ENCODE measurements at places on chromosomes 5 and 9.

GRCh38 chr5:82058710-82059109 is 86.9 kb downstream of the ATG10 start:
- DNase-seq = peak; percentile 47

- DNase-seq = no peak
Measured at GRCh38 chr5:173496129-173496882, 120.1 kb downstream of the BOD1 start.

DNA sequence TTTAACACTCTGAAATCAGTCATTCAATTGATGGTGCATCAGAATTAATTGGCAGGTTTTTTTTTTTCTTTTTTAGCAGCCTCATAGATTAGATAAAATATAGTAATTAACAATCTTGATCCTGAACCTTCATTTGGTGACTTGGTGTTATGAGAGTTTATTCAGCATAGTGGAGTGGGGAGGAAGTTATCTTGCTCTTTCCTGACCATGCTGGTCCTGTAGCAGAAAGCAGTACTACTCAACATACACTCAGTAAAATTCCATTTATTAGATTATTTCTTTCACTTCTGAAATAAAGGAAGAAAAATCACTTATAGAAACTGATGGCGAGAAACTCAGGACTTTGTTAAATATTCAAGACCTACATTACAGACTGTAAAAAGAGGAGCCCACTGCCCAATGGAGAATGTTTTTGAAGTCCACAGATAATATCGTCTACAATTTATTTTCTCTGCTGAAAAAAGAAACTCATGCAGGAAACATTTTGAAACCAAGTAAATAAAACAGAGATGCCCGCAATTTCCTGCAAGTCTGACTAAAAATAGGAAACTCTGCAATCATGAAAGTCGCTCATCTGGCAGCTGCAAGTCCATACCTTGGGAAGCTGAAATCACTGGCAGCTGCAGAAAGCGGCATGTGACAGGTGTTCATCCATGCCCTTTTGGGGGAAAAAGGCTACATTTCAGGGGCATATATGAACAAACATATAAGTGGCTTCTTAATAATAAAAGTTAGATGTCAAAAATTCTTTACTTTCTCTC is 233.2 kb upstream of the RFX3 start:
- DNase-seq = no peak

GRCh38 chr9:21591221-21592062 is 109.3 kb upstream of the IFNE start:
- DNase-seq = peak; percentile 95

GRCh38 chr9:30075451-30076199 is 2308.8 kb upstream of the ACO1 start:
- DNase-seq = no peak

- peak; percentile 41 for DNase-seq
Measured at GRCh38 chr5:40490464-40491111, 189.1 kb upstream of the PTGER4 start.

GRCh38 chr9:96553070-96553469 is 66.6 kb downstream of the CDC14B start:
- DNase-seq = peak; percentile 41

GRCh38 chr9:84642553-84643141 is 26.9 kb upstream of the NTRK2 start:
- DNase-seq = peak; percentile 14

DNA sequence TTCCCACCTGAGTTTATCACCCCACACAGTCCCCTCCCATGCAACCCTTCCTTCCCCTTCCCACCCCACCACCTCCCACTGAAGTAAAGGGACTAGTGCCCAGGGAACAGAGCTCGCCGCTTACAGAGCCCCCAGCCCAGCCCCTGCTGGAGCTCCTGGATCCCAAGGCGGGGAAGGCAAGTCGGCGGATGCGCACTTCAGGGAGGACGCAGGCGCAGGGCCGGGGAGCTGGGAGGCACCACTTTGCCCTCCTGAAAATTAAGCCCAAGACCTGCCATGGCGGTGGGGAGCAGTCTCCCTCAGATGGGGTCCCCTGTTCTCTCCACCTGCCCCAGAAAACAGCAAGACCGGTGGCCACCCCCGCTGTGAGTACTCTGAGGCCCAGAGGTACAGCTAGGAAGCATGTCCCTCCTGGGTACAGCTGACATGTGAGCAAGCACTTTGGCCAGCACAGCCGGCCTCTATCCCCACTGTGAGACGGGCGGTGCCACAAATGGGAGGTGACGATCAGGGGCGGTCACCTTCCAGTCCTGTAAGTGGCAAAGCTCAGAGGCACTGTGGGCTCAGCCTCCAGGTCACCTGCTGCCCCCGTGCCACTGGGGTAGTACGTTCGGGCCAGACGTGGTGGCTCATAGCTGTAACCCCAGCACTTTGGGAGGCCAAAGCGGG is 45.9 kb downstream of the COL23A1 start:
- no peak for DNase-seq

GRCh38 chr5:138748630-138749081 is 4.6 kb upstream of the CTNNA1 start:
- DNase-seq = no peak

DNA sequence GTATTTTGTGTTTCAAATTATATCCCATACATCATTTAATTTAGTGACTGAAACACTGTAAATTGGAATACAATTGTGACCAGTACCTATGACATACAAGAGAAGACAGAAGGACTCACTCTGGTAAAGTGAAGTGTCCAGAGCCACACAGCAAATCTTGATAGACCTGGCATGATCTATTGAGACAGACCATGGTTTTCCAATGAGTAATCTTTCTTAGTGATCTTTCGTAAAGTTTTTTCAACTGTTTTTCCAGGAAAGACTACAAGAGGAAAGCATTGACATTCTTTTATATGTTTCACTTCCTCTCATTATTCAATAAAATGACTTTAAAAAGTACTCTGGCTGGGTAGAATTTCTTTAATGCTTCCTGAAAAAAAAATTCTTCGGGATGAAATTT is 43.3 kb upstream of the ALDH1A1 start:
- DNase-seq = no peak

DNA sequence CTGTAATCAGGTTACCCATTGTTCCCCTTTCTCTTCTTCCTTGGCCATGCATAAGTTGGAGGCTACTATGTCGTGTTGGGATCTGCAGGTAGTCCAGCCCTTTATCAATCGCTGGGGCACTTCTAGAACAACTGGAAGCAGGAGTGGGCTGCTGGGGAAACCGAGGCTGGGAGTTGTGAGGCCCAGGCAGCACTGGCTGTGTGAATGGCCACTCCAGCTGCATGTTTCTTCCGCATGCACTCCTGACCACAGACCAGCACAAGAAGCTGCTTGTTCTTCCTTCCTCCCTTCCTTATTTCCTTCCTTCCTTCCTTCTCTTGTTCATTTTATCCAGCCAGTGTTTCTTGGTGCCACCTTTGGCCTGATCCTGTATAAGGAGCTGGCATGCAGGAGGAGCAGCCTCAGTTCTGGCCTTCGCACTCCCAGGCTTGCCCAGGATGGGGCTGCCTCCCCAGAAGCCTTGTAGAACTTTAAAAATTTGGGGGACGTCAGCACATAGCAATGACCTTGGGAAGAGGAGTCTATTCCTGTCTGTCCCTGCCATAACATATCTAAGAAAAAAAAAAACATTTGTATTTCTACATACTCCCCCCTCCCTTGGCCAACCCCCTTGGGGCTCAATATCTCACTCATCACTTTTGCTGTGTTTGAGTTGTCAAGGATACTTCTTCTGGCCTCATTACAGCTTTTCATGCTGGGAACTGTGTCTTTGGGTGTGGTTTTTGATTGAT is 20.8 kb upstream of the CXCL14 start:
- DNase-seq = no peak

DNA sequence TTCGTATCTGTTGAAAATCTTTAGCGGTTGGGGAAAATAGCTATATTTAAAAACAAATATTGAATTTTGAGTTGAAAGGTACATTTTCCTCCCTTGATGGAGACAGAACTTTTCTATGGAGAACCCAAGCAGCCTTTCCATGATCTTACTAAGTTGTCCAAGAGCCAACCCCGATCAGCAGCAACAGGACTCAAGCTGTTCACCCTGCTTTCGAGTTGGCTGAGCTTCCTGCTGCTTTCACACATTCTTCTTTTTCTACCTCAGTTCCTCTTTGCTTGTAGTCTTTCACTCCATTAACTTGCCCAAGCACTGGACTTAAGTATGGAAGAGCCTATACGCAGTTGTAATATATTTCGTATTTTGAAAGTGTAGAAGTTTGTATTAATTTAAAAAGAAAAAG is 59.4 kb downstream of the IL6ST start:
- no peak for DNase-seq

- no peak for DNase-seq
Measured at GRCh38 chr5:125261505-125262250, 515.2 kb upstream of the ZNF608 start.

DNA sequence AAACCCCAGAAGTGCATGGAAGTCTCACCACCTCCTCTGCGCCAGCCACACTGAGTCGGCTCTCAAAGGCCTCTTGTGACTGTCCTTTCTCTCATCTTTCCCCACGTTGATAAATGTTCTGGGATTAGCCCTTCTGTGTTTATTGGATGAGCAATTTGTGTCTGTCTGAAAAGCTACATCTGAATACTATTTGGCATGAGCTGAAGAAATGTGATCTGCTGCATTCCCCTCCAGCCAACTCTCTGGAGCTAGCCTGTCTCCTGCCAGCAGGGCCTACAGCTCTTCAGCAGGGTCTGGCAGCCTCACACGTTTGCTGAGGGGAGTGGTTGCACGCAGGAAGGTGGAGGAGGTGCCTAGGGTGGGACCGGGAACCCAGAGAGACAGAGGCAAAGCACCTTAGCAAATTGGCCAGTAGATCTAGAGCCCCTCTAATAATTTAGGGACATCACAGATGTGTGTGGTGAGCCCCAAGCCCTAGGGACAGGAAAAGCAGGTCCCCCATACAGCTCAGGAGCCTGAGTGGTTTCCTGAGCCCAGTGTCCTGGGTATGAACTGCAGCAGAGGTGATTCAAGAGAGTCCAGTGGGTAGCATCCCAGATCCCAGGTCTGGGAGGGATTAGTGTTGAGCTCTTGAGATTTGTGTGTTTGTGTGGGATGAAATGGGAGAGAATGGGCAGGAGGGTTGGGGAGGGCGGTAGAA is 20.5 kb upstream of the B4GALT1 start:
- peak; percentile 61 for DNase-seq

GRCh38 chr9:22423566-22423965 is 23.1 kb upstream of the DMRTA1 start:
- DNase-seq = no peak

- DNase-seq = no peak
Measured at GRCh38 chr5:179416114-179416822, 71.0 kb upstream of the ADAMTS2 start.

DNA sequence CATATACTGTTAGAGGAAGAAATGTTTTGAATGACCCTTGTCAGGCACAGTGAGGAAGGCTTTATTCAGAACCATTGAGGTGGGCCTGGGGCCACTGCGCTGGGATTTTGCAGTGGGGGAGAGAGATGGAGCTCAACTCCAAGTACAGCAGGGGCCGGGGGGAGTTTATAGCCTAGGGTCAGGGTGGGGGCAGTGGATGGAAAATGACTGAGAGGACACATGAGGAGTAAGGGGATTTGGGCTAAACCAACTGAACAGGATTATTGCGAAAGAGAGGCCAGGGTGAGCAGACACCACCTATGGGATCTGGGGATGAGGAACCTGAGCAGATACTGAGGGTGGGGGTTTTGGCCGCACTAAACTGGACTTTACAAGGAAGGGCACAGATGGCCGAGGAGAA is 6.3 kb downstream of the CEP72 start:
- no peak for DNase-seq

DNA sequence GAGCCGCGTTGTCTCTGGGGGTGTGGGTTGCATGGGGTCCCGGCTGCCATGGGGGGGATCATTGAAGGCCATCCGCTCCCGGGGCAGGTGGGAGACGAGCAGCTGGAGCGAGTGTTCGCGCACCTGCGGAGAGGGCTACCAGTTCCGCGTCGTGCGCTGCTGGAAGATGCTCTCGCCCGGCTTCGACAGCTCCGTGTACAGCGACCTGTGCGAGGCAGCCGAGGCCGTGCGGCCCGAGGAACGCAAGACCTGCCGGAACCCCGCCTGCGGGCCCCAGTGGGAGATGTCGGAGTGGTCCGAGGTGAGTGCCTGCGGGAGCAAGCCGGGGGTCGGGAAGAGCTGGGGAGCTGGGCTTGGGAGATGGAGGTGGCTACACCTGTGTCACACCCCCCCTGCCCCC is 33.7 kb downstream of the ADAMTSL2 start:
- DNase-seq = no peak

GRCh38 chr9:24245988-24246387 is 299.7 kb downstream of the IZUMO3 start:
- peak; percentile 13 for DNase-seq

DNA sequence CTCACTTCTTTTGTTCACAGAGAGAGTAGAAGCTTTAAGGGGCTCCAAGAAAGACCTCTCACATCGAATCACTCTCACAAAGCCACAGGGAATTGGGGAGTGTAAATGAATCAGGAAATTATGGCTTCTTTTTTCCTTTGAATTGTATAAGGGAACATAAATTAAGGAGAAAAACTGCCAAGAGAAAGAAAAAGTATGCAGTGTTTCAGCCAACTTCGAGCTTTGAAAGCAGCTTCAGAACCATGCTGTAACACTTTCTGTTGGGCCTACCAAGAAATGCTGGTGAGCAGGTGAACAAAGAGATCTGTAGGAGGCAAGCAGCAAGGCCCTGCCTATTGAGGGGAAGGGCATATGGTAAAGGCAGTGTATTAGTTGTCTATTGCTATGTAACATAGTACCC is 33.4 kb upstream of the CTNNA1 start:
- DNase-seq = no peak

- DNase-seq = no peak
Measured at GRCh38 chr9:114185570-114186490, 30.5 kb downstream of the COL27A1 start.

DNA sequence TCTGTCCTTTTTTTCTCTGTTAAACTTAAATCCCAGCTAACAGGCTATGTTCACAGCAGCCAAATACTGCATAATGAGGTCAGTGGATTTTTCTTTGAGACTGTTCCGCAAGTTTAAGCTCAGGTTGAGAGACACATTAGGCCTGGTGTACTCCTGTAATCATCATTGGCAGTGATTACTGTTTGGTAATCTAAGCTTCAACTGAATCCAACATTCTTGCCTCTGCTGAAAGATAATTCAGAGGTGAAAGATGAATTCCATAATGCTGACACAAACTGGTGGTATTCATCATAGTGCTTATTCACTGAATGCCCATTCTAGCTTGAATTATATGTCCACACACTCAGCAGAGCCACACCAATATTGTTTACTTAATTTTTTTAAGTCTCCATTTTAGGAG is 108.5 kb downstream of the NFIB start:
- DNase-seq = peak; percentile 71

- no peak for DNase-seq
Measured at GRCh38 chr9:93994545-93994944, 39.4 kb upstream of the BARX1 start.

- DNase-seq = peak; percentile 9
Measured at GRCh38 chr9:104091708-104092107, 2.4 kb upstream of the SMC2 start.

DNA sequence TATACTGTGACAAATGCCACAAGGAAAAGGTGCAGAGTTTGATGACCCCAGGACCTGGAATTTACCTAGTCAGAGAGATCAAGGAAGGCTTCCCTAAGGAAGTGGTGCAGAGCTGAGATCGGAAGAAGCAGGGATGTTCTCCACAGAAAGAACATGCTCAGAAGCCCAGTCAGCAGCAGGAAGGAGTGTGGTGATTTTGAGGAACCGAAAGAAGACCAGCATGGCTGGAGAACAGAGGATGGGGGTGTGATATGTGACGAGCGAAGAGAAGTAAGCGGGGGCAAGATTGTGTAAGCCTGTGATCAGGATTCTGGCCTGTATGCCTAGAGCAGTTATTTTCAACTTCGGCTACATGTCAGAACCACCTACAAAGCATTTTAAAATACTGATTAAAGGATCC is 18.7 kb upstream of the PIK3R1 start:
- no peak for DNase-seq

Measured in astrocyte of the hippocampus (primary cell).